Fibroblast of skin of back (primary cell): ENCODE measurements at places on chromosomes 7 and 10.

- DNase-seq, result no peak
Observed at GRCh38 chr7:129072479-129073011, 17.6 kb upstream of the TNPO3 start.

DNA sequence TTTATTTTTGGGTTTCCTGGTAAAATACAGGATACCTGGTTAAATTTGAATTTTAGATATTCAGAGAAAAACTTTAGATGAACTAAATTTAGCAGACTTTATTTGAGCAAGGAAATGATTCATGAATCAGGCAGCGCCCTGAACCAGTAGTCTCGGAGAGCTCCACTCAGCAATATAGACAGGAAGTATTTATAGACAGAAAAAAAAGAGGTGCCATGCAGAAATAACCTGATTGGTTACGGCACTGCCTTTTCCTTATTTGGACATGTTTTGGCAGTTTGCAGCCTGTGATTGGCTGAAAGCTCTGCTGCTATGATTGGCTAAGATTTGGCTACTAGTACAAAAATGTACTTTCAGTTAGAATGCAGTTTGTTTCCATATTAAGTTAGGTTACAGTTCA lies 198.3 kb upstream of the DKK1 start:
- peak; percentile 78 for DNase-seq

GRCh38 chr7:9889554-9889953 lies 1084.1 kb upstream of the PHF14 start:
- DNase-seq, result no peak

DNA sequence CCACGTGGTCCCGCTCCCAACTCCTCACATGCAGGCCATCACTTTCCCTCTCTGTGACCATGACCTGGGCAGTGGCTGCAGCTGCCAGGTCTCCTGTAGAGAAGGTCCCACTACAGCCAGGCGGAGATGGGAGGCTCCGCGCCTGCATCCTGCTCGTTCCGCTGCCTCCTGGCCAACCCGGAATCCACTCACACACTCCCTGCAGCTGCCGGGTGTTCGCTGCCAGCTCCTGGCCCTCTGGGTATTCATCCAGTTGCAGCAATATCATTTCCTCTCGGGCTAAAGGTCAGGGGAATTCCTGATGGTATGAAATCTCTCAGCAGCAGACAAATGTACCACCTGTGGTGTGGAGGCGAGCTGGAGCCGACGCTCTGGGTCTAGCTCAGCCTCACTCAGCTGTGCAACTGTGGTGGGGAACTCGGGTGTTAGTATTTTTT lies 65.7 kb downstream of the TLL2 start:
- DNase-seq, result no peak

DNA sequence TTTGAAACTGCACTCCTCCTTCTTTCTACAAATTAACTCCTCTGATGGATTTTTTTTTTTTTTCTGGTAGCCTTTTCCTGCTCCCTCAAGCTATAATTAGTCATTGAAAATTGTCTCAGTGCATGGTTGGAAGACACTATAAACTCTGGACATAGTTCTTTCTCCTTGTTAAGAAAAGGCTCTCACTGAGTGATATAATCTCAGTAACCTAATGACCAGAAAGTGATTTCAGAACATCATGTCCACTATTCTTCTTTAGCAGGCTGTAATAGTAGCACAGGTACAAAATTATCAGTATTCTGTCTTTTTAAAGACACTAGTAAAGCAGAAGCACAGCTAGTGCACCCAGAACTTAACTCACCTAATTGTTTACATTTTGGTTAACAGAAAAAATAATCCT lies 752.6 kb upstream of the PHF14 start:
- no peak for DNase-seq

DNA sequence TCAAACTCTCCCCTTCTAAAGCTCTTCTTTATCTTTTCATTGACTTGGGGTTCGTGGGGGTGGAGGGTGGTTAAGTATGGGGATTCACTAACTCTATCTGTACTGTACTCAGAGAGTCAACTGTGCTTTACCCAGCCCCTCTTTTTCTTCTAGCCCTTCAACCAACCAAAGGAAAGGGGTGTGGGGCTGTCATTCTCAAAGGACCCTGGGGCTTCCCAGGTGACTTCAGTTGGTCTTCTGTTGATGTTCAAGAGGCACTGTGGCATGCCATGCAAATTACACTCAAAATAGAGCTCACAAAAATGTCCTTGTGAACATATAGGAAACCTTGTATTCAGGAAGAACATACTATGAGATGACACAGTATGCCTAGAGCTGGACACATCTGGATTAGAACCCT lies 16.9 kb upstream of the RHOBTB1 start:
- no peak for DNase-seq

DNA sequence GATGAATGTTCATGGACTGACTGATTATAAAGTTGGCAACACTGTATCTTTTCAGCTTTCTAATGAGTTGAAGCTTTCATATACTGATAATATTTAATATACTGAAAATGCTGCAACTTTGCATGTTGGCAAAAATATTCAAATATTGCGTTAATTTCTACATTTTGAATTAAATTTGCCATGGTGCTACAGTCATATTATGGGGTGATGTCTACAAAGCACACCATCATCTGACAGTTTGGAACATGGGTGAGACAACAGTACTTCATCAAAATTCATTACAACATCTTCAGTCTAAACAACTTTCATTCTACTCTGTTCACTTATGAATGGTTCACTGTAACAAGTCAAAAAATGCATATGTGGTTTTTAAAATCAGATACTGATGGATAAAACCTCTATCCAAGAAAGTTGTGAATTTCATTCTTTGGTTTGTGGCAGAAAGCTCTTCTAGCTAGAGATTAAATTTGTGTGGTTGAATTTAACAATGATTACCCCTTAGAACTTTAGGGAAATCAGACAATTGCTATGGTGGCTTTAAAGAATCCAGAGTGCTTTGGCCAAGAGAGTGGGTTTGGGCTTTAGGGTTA lies 136.4 kb downstream of the TMEM26 start:
- no peak for DNase-seq

DNA sequence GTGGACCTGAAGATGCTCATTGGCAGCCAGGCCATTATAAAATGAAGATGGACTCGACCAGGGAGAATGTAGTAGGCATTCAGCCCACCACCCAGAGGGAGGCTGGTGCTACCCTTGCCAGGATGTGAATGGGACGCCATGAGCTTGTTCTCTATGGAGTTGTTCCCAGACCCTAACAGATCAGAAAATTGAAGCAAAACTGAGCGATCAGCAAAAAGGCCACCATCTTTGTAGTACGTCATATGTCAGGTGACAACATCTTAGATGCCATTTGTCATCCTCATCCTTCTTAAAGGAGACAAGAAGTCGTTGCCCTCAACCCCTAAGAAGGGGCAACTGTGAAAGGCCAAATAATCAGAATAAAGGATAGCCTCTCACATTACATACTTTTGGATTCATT lies 61.7 kb downstream of the DOCK1 start:
- no peak for DNase-seq

GRCh38 chr7:150520145-150520544 lies 5.5 kb downstream of the GIMAP7 start:
- no peak for DNase-seq

GRCh38 chr7:32937344-32938174 lies 19.7 kb upstream of the FKBP9 start:
- DNase-seq, result no peak

DNA sequence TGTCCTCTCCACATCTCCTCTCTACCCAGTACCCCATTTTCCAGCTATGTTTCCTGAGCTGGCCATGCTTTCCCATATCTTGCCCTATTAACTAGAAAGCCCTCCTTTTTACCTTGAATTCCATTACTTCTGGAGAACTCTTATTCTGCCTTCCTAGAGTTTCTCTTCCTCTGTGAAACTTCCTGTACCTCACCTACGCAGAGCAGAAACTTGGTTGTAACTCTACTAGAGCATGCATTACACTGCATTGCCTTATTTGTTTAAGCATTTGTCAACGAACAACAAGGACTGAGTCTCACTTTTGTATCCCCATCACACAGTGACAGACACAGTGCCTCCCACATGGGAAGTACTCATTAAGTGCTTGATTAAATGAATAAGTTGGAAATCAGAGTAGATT lies 36.4 kb downstream of the VCL start:
- DNase-seq, result no peak

DNA sequence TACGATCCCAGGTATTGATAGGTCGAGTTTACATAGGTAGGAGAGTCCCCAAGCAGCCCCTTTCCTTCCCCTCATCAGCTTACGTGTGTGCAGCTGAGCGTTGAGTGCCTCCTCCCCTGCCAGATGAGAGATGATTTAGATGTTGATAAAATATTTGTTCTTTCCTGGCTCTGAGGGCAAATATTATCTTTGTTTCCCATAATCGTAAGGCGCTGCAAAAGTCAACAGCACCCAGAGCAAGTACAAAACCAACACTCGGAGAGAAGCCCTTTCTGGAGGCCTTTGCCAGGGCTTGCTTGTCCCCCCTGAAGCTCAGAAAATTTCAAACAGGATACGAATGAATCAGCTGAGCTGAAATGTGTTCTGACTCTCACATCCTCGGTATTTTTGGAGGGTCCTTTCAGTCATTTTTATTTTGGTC lies 683.2 kb downstream of the LRMDA start:
- peak; percentile 71 for DNase-seq

DNA sequence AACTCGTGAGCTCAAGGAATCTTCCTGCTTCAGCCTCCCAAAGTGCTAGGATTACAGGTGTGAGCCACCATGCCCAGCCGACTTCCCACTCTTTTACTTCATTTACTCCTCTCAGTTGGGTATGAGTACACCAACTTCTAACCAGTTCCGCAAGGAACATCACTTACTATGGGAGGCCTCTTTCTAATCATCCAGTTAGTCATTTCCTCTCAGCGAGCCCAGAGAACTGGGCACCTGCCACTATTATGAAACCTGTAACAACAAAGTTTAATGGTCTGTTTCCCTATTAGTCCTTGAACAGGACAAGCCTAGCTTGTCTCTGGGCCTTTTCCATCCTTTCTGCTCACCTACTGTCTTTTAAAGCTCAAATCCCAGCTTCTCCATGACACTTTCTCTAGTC lies 88.8 kb downstream of the DNMBP start:
- DNase-seq, result no peak

DNA sequence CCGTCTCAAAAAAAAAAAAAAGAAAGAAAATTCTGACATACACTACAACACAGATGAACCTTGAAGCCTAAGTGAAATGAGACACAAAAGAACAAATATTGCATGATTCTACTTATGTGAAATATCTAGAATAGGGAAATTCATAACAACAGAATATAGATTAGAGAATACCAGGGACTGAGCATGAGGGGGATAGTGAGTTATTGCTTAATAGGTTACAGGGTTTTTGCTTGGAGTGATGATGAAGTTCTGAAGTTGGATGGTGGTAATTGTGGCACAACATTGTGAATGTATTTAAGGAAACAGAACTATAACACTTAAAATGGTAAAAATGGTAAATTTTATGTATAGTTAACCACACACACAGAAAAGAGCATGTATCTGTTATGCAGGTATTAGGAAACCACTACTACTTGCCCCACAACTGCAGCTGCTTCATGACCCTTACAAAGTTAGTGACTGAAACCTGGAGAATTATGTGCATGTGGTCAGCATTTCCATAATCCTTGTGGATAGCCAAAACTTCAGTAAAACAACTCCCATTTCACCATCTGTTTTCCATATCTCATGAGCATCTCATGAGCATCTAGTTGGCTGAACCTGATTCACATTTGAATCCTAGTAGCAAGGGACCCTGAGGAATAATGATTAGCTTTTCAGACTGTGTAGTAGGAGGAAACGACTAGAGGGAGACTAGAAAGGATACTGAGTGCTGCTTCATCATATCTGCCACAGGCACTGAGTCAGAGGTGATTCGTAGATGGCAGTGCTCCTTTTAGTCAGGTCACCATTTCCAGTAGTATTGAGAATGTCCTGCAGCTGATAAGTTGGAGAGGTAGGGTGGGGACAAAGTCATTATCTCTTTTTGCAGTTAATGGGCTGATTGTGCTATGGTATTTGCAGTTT lies 26.3 kb downstream of the SAMD8 start:
- DNase-seq, result peak; percentile 74

- peak; percentile 58 for DNase-seq
Observed at GRCh38 chr10:88810196-88810961, 7.8 kb downstream of the LIPM start.

- no peak for DNase-seq
Observed at GRCh38 chr7:114823290-114823689, 98.6 kb upstream of the MDFIC start.

DNA sequence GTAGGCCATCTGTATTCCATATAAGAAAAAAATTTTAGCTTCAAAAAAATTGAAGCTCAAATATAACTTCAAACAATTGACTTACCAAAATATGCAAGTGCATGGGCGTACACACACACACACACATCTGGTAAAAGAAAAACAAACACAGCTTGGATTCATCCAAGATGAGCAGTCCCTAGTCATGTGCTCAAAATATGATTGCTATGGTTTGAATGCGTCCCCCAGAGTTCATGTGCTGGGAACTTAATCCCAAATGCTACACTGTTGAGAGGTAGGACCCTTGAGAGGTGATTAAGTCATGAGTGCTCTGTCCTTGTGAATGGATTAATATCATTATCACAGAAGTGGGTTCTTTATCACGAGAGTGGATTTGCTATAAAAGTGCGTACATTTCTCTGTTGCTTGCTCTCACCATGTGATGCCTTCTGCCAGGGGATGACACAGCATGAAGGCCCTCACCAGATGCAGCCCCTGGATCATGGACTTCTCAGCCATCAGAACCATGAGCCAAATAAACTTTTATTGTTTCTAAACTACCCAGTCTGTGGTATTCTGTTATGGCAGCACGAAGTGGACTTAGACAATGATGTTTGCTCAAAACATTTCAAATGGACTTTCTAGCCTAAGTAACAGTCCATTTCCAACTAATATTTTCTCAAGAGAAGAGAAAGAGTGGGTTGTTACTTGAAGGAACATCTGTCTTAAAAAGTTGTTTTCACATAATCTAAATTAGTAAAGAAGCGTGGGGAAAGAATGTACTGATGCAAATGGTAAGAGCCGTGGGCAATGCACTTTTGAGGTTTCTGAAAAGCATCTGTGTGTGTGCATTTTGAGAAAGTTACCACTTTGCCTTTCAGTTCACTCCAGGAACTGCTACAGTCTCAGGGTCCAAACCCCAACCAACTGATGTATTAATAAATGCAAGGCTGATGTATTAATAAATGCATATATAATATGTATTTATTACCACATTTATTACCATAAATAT lies 15.1 kb upstream of the SVIL start:
- DNase-seq, result peak; percentile 94

DNA sequence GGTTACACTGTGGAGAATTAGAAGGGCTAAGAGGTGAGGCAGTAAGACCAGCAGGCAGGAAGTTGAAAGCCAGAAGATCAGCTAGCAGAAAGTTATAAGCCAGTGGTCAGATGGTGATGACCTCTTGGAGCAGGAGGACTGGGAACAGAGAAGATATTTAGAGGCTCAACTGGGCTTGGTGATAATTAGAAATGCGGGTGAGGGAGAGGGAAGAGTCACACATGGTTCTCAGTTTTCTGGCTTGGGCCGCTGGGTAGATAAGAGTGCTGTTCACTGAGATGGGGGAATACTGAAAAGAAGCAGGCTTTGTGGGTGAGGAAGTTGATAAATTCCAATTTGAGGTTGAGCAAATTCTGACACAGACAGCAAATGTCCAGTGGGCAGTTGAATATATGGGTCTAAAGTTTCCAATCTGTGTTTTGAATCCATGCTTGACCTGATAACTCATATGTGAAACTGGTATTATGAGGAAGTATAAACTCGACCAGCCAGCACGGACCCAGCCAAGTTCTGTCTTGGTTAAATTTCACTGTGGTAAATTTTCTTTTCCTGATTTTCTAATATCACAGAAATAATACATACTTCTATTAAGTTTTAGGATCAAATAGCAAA lies 22.7 kb downstream of the LSMEM1 start:
- DNase-seq, result no peak

GRCh38 chr10:89505640-89506275 lies 29.6 kb downstream of the SLC16A12 start:
- DNase-seq, result no peak
